ENCODE measurements at places on chromosomes 2 and 18.
A peak's percentile ranks its signal among the peaks of the same experiment; 100 is the strongest.

DNA sequence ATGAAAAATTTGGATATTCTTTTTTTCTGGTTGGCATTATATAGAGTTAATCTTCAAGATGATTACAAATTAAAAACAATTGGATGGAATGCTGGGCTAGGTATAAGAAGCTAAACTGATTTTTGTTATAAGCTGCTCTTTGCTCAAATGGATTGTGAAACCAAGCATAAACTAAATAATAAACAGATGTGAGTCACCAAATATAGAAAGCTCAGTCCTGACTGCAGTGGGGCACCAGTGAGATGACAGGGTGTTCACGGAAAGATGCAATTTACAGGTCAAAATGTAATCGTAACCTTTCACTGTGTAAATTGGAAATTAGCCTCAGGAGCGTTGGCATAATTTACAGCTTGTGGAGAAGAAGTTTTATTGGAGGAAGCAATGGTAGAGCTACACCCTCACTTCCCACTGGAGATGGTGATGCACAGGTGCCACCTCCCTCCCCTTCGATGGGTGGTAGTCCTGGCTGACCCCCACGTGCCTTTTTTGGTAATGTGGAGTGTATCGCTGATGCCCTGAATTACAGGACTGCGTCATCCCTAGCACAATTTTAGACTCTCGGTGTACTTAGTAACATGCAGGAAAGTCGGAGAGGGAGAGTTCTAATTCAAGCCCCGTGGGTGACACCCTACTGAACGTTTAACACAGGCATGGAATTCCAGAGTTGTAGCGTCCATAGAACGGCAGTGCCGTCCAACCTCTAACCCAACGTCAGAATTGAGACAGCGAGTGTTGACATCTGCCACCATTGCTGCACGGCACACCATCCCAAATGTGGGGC lies 73.9 kb upstream of the NFATC1 start:
- no peak for DNase-seq

DNA sequence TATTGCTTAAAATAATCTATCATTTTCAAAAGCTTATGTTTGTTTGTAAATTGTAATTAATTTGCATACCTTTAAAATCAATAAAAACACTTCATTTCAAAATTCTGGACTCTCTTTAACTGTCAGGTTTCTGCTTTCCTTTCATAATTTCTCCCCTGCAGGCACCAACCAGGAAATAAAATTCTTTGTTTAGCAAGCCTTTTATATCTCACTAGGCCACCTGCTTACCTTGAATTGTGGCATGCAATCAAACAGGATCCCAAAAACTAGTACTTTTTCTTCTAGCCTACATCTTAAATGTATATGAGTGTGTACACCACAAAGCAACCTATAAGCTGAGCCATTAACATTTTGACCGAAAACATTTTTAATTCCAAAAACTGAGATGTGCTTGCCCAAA lies 233.1 kb downstream of the NR4A2 start:
- no peak for DNase-seq

DNA sequence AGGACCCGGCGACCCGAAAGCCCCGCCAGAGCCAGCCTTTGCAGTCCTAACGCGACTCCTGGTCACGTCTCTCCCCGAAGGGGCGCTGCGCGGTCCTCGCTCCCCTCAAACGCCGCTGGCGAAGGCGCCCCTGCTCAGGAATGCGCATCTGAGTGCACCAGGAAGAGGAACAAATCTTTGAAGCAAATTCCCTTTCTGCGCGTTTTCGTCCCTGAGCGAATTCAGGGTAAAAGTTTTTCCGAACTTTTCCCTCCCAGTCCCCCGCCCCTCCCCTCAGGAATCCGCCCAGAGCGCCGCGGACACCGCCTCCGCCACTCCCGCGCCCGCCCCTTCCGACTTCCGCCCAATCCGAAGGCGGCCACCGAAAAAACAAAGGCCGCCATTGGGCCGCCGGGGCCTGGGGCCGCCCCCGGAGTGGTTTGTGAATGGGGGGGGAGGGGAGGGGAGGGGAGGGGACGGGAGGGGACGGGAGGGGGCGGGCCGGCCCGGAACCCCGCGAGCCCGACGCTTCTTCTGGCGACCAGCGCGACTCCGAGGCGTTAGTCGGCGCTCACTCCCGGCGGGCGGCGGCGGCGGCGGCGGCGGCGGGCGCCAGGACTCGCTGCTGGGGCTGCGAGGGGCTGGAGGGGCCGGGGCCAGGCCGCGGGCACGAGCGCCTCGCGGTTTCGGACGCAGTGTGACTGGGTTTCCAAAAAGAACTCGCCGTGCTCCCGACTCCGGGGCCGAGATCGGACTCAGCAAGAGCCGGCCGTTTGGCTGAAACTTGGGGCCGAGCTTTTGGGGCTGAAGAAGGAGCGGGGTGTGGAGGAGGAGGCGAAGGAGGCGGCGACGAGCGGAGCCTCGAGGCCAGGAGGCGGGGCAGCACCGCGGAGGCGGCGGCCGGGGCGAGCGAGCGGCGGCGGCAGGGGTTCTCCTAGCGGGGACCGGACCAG lies at the start of gene FZD7:
Gene FZD7, plus strand, starts transcription at position 539 of the 932 bp plus-strand sequence. CDS start 793 bp downstream, outside the sequence.
- peak; percentile 82 for DNase-seq

DNA sequence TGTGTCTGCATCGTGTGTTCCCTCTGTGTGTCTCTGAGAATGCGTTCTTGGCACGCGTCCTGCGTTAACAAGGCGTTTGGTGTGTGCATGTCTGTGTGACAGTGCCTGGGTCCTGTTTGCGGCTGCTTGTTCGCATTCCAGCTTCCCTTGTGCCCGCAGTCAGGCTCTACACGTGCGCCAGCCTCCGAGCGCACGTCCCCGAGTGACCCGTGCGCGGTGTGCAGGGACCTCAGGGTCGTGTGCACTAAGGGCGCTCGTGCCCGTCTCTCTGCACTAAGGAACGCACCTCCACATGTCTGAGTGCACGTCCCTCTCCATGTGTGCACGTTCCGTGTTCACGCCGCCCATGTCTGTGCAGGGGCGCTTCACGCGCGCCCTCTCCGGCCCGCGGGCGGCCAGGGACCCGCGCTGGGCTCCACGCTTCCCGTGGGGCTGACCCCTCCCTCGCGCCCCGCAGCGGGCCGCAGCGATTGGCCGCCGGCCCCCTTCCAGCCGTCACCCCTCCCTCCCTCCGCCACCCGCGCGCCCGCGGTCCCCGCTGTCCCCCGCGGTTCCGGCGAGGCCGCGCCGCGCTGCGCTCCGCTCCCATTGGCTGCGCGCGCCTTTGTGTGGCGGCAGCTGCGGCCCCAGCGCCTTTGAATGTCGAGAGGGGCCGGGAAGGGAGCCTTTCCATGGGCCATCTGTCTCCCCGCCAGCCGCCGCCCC lies 229.4 kb downstream of the HAUS1 start:
- DNase-seq: peak; percentile 39

- DNase-seq: no peak
Observed at GRCh38 chr2:165793161-165793778, 777 bp downstream of the GALNT3 start.

- DNase-seq: no peak
Observed at GRCh38 chr2:121002597-121002996, 266.9 kb downstream of the GLI2 start.

DNA sequence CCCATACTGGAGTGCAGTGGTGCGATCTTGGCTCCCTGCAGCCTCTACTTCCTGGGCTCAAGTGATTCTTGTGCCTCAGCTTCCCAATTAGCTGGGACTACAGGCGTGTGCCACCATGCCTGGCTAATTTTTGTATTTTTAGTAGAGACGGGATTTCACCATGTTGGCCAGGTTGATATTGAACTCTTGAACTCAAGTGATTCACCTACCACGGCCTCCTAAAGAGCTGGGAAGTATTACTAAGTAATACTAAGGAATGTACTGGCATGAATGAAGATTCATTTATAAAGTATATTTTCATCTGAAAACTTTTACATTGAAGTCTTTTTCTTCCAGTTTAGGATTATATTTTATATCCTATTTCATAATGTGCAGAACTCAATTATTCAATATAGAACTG lies 38.1 kb downstream of the NUP35 start:
- no peak for DNase-seq

- no peak for DNase-seq
Observed at GRCh38 chr2:216765761-216766262, 70.5 kb upstream of the IGFBP5 start.

GRCh38 chr18:74790451-74790850 lies 192.8 kb downstream of the ZNF407 start:
- no peak for DNase-seq

Measured in globus pallidus (tissue), 1 donor.